ENCODE measurements at places on chromosomes 3 and 15. TPM values are rescaled to one million over a fixed set of nuclear protein-coding genes. Genes with fewer than 3 reads are reported as not detected.

TRAT1 gene
- total RNA-seq = not detected

CSTA gene
- 2.6 TPM for total RNA-seq

GRAMD2A gene
- 0.33 TPM for total RNA-seq

SLC15A2 gene
- 0.50 TPM for total RNA-seq

ANKUB1 gene
- not detected for total RNA-seq

BHLHE40 gene
- total RNA-seq = 22.7 TPM

CAV3 gene
- not detected for total RNA-seq

ACVR2B gene
- 1.8 TPM for total RNA-seq

DLG1 gene
- total RNA-seq = 52.1 TPM

PTPRG gene
- 58.2 TPM for total RNA-seq

LDHAL6B gene
- not detected for total RNA-seq

CLDN16 gene
- not detected for total RNA-seq

RASL12 gene
- total RNA-seq = 108 TPM

WDR49 gene
- 1.0 TPM for total RNA-seq

AMIGO3 gene
- 0.29 TPM for total RNA-seq

TM6SF1 gene
- 3.0 TPM for total RNA-seq

ZNF621 gene
- total RNA-seq = 18.7 TPM

CFAP92 gene
- total RNA-seq = not detected

GPR149 gene
- total RNA-seq = not detected

TM2D3 gene
- 52.6 TPM for total RNA-seq

FGD5 gene
- total RNA-seq = 1.7 TPM

Measured in smooth muscle cell of trachea (primary cell).